ENCODE measurements at places on chromosomes 4 and X.
A peak's percentile ranks its signal among the peaks of the same experiment; 100 is the strongest.

DNA sequence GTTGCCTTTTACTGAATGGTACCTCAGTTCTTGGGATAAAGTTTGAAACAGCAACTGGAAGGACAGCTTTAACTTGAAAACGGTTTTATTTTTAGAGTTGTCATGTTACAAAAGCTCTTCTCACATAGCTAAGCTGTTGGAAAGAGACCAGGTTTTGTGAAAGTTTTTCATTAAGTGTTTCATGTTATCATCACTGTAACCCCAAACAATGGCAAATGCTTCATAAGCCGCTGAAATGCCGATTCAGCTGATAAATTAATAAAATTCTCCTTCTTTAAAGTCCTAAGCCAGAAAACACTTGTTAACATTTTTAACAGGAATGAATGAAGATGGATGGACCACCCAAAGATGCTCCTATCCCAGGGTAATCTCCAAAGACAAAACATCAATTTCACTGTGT is 76.1 kb upstream of the IRF2 start:
- no peak for DNase-seq

DNA sequence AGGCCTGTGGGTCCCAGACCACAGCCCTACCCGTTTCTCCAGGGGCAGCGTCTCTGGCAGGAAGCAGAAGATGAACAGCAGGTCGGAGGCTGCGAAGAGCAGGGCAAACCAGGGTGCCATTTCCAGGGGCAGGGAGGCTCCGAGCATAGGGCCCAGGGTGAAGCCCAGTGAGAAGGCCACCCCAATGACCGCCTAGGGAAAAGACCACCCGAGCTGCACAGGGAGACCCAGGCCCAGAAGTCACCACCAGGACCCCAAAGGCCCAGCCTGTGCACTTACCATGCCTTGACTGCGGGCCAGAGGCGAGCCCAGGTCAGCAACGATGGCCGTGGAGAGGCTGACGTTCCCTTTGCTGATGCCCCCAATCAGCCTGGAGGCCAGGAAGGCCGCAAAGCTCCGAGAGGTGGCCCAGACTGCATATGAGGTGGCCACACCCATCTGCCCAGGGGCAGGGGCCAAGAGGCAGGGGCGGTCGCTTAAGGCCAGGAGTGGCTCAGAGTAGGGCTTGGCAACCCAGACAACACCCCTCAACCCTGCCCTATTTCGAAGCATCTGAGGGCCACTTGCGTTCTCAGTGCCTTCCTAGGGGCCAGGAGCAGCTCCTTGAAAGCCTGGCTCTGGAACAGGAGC is 30.8 kb downstream of the NOP14 start:
- DNase-seq: no peak

GRCh38 chr4:70571772-70572171 is 20.3 kb upstream of the AMBN start:
- DNase-seq: no peak

- no peak for DNase-seq
Measured at GRCh38 chrX:48278958-48279357, 23.8 kb downstream of the SSX1 start.

- no peak for DNase-seq
Measured at GRCh38 chr4:161203865-161204264, 959.9 kb downstream of the FSTL5 start.

DNA sequence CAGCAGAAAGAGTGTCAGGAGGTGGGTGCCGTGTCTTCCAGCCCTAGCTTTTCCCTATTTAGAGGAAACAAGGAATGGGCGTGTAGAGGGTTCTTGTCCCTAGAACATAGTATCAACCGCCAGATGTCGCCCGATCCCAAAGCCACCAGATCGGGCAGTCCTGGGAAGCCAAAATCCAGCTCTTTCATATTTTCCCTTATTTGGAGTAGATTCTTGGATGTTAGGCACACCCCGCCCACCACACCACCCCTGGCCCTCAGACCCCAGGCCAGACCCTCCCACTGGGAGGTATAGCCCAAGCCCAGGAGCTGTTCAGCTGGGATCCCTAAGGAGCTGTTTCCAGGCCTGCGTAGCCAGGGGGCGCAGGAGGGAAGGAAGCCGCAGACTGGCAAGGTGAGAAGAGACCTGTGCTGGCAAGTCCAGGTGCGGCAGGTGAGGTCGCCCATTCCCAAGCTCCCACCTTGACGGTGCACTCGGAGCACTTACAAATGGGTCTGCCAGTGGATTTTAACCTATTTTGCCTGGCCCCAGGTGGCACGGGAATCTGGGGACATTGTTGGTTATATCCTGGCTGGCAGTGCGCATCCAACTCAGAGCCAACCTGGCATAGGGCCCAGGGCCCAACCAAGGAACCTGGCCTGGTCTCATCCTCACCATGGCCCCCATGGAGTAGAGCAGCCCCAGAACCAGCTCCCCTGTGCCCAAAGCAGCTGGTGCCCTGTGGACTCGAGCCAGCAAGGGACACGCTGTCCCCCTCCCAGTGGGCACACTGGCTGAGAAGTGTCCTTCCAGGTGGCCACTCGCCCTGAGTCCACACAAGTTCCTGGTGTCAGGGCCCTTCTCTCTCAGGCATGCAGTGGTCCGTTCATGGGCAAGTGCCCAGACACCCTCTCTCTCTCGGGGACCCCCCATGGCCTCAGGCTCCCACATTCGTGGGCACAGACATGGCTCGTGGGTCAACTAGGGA is 811 bp downstream of the FLNA start:
- DNase-seq: no peak

DNA sequence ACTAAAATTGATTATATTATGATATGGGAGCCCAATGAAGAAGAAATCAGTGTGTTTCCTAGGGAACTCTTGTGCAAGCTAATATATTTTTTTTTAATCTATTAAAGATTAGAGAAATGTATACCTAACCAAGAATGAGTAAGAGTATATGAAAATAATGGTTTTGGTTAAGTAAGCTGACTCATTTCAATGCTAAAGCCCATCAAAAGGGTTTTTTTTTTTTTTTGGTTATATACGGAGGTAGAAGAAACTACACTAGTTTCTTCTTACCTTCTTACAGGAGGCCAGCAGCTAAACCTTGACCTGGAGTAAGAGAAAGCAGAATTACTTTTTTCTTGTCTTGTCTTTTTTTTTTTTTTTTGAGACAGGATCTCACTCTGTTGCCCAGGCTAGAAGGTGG is 27.5 kb downstream of the RUFY3 start:
- DNase-seq: no peak

- DNase-seq: no peak
Measured at GRCh38 chr4:168273838-168274237, 44.7 kb downstream of the DDX60 start.

GRCh38 chr4:42478946-42479345 is 81.7 kb downstream of the SHISA3 start:
- no peak for DNase-seq

GRCh38 chr4:130035391-130035790 is 939.4 kb downstream of the C4orf33 start:
- DNase-seq: no peak

DNA sequence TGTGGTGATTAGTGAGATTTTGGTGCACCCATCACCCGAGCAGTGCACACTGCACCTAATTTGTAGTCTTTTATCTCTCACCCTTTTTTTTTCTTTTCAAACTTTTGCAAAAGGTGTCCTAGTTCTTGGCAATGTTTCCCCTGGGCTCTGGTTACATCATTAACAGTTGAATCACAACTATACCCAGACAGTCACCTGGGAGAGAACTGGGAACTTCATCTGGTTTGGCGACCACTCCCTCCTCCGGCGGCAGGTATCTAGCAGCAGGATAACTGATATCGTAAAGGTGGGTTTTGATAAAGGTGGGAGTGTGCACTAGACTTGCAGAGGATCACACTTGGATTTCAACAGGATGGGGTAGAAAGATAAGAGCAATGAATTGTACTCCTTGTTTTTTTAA is 140.5 kb downstream of the CHIC2 start:
- DNase-seq: no peak

DNA sequence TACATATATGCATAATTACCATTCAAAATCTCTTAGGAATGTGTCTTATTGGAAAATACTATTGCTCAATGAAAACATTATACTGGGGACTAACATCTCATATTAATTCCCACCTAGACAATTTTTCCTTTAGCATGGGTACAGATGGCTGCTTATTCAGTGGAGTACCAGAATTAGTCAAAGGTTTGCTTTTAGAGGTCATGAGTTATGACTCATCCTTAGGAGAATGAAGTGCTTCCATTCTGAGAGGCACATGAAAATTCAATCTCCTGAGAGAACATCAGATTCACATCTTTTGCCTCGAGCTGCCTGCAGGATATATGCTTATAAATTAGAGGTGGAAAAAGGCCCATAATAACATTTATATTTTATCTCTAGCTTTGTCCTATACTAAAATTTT is 378.0 kb upstream of the DMD start:
- DNase-seq: no peak

DNA sequence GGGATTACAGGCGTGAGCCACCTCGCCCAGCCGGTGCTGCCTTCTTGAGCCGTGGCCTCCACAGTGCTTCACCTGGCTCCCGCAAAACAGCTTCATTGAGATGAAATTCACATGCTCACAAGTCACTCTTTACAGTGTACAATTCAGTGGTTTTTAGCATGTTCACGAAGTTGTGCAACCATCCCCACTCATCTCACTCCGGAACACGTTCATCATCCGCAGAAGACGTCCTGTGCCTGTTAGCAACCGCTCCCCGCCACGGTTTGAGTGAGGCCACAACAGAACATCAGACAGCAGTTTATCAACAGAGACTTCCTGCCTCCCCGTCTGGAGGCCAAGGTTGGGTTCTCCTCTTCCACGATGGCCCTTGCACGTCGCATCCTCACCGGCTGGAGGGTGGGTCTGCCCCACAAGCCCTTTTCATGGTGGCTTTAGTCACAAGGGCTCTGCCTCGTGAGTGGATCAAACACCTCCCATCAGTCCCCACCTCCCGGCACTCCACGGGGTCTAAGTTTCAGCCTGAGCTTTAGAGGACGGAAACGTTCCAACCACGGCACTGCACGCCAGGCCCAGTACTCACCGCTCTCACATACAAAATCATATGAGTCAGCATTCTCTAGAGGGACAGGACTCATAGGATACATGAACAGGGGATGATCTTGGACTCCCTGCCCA is 29.6 kb upstream of the SPON2 start:
- peak; percentile 88 for DNase-seq

Data from stimulated activated CD4-positive, alpha-beta T cell treated with anti-CD3 and anti-CD28 coated beads, Interleukin-1b, Interleukin-23, amount 100 ng/mL, for 48 hours (primary cell).